Amygdala (tissue), 56 donors: ENCODE measurements at places on chromosomes 4 and X.
A peak's percentile ranks its signal among the peaks of the same experiment; 100 is the strongest.

GRCh38 chr4:11397819-11398610, 30.7 kb downstream of the HS3ST1 start:
- DNase-seq, result no peak

DNA sequence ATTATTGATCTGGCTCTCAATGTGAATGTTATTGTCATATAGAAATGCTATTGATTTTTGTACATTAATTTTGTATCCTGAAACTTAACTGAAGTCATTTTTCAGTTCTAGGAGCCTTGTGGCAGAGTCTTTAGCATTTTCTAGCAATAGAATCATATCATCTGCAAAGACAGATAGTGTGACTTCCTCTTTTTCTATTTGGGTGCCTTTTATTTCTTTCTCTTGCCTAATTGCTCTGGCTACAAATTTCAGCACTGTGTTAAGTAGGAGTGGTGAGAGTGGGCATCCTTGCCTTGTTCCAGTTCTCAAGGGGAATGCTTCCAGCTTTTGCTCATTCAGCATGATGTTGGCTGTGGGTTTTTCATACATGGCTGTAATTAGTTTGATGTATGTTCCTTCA, 102.7 kb downstream of the SH3BGRL start:
- DNase-seq, result no peak

GRCh38 chr4:122963216-122963615, 40.8 kb upstream of the NUDT6 start:
- DNase-seq, result no peak

- DNase-seq, result no peak
Measured at GRCh38 chr4:155624478-155624877, 42.2 kb upstream of the GUCY1A1 start.

DNA sequence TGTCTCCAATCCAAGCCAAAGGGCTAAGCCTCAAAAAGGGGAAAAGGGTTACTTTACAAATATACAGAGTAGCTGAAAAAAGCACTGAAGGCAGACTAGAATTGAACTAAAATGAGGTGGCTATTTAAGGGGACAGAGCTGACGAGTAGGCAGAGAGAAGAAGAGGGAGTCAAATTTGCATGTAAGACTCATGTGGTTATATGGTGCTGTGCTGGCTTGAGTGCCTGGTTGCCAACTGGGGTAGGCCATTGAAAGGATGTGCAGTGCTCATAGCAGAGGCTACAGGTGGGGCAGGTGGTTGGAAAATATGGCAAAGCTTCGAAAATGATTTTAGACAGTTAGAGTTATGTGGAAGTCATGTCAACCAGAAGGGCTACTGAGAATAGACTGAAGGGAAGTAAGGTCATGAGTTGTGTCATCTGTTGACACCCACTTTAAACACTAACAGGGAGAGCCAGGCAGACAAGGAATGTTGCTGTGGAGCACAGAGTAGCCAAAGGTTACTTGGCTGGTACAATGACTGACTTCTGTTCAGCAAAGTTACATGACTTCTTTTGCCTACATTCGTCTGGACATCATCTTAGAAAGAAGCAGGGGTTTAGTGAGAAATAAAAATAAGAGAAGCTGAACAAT, 1210.4 kb downstream of the ADGRL3 start:
- DNase-seq, result no peak

DNA sequence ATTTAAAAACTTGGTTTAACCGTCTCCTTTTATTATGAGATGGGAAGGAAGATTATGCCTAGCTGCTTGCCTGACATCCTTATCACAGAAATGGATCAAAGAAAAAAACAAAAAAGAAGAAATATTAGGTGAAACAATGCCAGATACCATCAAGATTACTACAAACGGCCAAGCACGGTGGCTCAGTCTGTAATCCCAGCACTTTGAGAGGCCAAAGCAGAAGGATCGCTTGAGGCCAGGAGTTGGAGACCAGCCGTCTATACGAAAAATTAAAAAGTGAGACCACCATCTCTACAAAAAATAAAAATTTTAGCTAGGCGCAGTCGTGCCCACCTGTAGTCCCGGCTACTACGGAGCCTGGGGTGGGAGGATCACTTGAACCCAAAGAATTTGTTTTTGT, 2.3 kb downstream of the FRYL start:
- no peak for DNase-seq

GRCh38 chrX:115549008-115549407, 12.0 kb upstream of the PLS3 start:
- DNase-seq, result no peak

DNA sequence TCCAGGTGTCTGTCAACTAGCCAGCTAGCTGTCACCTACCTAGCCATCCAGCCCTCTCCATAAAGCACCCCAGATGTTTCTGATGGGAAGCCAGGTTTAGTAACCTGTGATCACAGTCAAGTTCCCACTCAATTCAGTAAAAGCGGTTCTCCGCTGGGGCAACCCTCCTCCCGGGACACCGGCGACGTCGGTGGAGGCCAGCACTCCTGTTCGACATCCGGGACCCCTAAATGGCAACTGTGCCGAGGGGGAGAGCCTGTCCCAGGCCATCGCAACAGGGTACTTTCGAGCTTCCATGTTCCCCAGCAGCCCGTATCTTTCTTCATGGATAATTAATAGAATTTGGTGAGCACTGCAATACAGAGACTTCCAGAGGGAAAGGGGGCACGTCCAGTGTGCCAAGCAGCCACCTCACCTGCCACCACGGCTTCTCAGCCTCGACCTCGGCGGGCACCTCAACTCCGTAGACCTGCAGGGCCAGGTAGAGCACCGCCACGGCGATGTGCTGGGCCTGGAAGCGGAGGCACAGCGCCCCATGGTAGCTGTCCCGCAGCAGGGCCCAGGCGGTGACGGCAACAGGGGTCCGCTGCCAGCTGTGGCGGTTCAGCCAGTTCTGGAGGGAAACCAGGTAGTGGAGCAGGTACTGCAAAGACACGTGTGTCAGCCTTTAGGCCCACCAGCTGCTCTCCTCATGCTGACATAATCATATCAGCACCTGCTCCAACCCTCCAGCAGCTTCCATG, 6.7 kb downstream of the CCNQ start:
- no peak for DNase-seq

GRCh38 chrX:22818061-22818460, 181.7 kb upstream of the DDX53 start:
- DNase-seq, result no peak

- no peak for DNase-seq
Measured at GRCh38 chr4:183285886-183286285, 34.2 kb downstream of the CLDN22 start.

DNA sequence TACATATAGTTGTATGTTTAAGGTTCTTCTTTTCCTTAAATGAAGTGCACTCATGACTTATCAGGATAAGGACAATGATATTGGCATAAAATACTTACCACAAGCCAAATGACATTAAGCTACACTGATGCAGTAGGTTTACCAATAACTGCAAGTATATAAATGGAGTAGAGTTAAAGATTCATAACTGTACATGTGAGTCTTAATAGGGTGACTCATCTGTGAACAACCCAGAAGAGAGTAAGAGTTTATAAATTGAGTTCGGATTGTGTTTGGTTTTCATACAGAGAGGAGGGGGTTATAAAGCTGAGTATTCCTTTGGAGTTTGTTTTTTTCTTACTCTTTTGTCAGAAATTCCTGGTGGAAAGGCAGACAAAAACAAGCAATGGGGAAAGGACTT, 144.8 kb downstream of the TLL1 start:
- DNase-seq, result no peak

GRCh38 chrX:8906299-8906938, 105.2 kb upstream of the FAM9A start:
- DNase-seq, result no peak

DNA sequence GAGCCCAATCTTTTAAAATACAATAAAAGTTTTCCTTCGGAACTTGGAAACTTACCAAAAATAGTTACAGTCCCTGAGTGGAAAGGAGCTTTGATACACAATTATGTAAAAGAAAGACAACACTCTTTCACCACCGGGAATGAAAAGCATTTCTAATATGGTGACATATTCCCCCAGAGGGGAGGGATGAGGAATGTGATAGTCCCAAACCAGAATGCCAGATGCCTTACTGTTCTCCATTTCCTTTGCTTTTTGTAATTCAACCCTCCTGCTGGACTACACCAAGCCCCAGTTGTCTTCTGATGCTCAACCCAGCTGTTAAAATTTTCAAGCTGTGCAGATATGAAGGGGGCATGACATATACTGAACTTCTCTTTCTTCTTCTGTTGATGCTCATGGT, 4.1 kb downstream of the PRIMPOL start:
- no peak for DNase-seq

DNA sequence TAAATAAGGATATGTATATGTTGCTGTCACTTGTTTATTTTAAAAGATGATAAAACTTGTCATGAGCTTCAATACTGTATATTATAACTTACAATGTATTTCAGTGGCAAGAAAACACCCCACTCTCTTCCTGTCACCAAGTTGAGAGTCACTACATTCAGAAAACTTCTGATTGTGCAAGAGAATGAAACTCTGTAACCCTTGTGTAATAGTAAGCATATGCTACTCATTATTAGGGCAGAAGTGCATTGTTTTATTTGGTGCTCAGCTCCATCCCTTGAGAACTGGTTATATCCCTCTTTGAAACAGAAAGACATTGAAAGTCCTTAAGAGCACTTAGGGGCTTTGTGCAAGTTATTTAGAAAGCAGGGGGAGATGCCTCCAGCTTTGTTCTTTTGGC, 594.5 kb downstream of the ARAP2 start:
- no peak for DNase-seq

DNA sequence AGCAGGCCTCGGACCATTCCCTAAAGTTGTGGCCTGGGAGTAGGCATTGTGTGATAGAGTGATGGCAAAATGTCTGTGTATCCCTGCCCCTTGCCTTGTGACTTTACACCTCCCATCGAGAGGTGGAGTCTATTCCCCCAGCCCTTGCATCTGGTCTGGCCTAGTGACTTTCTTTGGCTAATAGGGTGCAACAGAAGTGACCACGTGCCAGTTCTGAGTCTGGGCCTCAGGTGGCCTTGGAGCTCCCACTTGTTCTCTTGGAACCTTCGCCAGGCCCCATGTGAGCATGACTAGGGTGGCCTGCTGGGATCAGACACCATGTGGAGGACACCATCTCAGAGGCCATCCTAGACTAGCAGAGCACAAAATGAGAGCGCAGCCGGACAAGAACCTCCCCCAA, 3.9 kb upstream of the RNF4 start:
- DNase-seq, result no peak

- no peak for DNase-seq
Measured at GRCh38 chrX:16076834-16077233, 46.5 kb upstream of the GRPR start.

- DNase-seq, result no peak
Measured at GRCh38 chr4:528835-529234, 29.8 kb downstream of the PIGG start.

DNA sequence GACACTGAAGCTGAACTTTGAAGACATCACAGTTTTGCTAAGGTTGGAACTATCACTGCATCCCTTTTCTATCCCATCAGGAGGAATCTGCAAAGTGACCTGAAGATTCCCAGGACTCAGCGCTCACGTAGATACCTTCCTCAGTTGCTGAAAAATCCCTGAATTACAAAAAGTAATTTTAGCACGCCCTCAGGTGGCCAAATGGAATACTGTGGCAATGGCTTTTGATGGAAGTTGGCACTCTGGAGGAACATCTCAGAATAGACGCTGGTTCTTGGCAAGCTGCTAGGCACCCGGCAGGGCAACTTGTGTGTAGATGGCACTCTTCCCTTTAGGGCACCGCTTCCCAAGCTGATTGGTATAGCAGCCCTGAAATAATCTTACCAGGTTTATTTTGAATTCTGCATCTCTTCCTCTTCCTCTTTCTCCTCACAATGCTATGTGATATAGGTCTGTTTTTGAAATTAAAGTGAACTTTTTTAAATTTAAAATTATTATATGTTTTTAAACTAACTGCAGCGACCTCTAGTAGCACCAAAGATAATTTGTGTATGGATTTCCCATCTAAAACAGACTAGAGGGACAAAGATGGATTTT, 16.3 kb upstream of the ESX1 start:
- DNase-seq, result peak; percentile 20

GRCh38 chr4:127685292-127685691, 44.9 kb upstream of the SLC25A31 start:
- no peak for DNase-seq

DNA sequence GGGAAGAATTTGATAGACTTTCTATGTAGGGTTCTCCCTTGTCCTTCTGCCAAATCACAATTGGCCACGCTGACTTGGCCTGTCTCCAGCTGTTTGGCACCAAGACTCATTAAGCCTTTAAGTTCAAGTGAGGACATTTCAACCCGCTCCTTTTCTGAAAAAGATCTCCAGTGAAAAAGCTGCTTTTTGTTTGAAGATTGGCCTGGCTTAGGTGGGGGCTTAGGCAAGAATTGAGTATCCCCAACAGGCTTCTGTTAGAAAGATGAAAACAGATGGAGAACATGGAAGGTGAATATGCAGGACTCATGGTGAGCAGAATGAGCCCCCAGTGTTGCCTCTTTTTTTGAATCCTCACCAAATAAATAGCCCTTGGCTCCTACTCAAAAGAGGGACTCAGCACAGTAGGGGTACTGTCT, 28.5 kb upstream of the LIMCH1 start:
- no peak for DNase-seq

DNA sequence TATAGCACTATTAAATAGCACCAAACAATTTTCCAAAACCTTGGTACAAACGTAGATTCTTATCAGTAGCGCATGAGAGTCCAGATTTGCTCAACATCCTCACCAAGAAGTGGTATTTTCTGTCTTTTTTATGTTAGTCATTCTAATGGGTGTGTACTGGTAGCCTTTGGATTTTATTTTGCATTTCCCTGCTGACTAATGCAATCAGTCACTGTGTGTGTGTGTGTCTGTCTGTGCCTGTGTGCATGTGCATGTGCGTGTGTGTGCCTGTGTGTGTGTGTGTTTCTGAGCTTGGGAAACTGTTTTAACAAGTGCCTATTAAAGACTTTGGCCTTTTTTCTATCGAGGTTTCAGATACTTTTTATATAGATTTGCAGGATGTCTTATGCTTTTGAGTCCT, 82.2 kb upstream of the MAGEA10 start:
- DNase-seq, result no peak
